Liver (tissue), 10 donors: ENCODE measurements at places on chromosomes 12 and 14. TPM values are rescaled to one million over a fixed set of nuclear protein-coding genes. Genes with fewer than 3 reads are reported as not detected.

ADGRD1 gene
- total RNA-seq: 5.8 TPM

PTPRR gene
- total RNA-seq: not detected

DEPDC4 gene
- total RNA-seq: 6.9 TPM

IKBIP gene
- total RNA-seq: 10.5 TPM

GOLGA5 gene
- 39.9 TPM for total RNA-seq

PPP4R4 gene
- 0.67 TPM for total RNA-seq

NYNRIN gene
- total RNA-seq: 2.5 TPM

CFAP73 gene
- total RNA-seq: 0.19 TPM

- DNase-seq: no peak
Measured at GRCh38 chr14:32666308-32666707, 272.4 kb upstream of the NPAS3 start.

GRCh38 chr14:32246751-32247150 lies 43.7 kb upstream of the RNU6-8 start:
- DNase-seq: no peak

DNA sequence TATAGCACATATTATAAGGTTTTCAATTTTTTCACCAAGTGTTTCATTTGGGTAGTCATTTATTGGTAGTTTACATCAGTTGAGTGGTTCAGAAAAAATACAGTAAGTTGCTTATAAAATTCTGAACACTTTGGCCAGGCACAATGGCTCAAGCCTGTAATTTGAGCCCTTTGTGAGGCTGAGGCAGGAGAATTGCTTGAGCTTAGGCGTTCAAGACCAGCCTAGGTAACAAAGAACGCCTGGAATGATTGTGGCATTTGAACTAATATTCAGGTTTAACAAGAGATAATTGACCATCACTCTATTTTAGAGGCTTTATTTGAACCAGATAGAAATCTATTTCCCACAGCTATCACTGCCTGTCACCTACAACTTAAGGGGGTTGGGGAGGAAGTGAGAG lies 22.7 kb downstream of the HIF1A start:
- DNase-seq: no peak

DNA sequence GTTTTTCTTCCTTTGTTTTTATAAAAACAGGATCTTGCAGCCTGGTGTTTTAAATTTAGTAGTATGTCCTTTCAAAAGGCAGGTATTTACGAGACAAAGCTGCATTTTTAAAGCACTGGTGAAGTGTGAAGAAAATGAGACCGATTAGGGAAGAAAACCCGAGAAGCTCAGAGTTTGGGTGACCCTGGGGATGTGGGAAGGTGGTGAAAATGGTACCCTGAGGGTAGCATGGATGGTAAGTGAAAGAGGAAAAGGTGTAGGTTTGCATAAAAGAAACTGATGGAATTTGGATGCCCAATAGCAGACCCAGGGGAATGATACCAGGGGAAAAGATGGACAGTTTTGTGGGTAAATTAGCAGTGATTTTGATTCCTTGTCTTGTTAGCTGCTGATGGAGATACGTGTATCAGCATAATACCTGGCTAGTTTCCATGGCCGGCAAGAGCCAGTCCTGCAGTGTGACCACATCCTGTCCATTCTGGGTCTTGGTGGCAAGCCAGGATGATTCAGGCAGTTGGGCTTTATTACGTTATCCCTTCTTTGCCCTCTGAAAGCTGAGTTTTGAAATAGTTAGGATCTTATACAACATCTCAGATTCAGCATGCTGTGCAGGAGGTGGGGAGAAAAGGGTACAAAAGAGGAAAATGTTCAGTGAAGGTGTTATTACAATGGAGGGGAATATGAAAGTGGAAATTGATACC lies 8.9 kb downstream of the BICD1 start:
- no peak for DNase-seq

DNA sequence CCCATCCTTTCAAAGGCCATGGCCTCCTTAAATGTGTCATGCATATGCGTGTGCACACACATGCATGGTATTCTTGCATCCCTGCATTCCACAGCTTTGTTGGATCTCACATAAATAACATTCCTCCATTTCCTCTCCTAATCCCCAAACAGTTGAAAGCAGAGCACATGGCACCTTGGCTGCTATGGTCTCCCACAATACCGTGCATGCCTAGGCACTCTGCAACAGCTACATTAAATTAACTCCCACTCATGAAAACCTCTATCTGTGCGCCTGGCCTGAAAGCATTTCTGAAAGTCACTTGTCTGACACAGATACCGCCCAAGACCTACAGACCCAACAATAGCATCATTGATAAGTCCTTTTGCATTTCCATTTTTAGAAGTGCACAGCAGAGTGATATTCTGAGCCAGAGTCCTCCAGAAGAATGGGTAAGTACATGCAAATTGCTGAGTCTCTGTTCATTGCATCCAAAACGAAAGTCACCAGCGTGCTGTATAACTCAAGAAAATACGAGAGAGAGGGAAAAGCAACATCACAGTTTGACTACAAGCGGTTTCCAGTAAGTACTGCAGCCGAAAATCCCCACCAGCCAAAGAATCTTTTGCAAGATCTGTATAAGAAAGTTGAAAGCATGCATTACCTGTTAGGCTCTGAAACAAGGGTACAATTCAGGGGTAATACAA lies 436 bp downstream of the ASB2 start:
- DNase-seq: no peak

DNA sequence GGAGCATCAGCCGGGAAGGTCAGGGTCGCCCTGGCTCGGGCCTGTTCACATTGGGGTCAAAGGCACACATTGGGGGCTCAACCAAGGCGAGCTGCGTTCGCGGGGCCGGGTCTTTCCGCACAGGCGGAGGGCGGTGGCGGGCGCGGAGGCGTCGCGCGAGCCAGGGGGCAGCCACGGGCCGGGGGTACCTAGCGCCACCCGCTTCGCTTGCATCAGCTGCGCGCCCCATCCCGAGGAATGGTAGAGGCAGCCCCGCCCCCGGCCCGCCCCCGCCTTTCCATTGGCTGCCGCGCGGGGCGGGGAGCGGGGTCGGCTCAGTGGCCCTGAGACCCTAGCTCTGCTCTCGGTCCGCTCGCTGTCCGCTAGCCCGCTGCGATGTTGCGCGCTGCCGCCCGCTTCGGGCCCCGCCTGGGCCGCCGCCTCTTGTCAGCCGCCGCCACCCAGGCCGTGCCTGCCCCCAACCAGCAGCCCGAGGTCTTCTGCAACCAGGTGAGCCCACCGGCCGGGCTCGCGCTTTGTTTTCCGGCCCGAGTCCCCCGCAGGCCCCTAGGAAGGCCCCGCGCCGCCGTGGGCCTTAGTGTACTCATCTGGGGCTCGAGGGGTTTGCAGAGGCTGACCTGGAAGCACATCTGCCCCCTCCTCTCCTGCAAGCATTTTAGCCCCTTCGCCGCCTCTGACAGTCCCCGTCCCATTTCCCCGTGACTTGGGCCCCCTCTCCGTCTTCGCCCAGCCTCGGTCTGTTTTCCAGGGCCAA lies at the start of gene ALDH2:
TSS of gene ALDH2 (plus strand) at position 326 of the 754 bp plus-strand sequence. CDS start at position 376, 50 bp downstream.
- peak; percentile 78 for DNase-seq

- no peak for DNase-seq
Measured at GRCh38 chr12:120650233-120650690, 9.8 kb downstream of the CABP1 start.

DNA sequence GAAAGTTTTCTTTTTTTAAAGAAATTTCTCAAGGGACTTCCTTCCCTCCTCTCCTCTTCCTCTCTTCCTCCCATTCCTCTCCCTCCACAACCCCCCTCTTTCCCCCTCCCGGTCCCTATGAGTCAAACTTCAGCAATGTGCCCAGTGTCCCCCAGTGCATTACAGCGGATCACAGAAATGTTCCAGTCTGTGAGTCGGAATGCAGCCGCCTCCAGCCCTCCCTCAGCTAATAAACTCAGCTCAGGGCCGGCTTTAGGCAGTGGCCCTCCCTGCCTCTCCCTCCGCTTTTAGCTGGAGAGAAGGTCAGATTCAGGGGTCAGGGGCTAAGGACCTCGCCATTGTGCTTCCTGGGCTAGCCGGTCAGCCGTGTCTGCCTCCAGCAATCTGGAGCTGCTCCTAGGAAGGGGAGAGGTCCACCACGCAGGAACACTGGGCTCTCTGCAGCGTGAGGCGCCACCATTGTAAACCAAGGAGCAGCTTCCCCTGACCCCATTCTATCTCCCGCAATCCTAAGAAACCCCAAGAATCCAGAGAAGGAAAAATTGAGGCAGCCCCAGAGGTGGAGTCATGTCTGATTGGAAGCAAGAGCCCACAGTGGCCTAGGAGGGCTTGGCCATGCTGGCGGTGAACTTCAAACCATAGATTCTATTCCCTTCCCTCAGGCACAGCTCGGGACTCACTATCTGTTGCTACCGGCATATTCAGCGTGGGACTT lies 1.1 kb upstream of the HDAC7 start:
- no peak for DNase-seq

- no peak for DNase-seq
Measured at GRCh38 chr12:78009031-78009430, 178.3 kb downstream of the NAV3 start.

DNA sequence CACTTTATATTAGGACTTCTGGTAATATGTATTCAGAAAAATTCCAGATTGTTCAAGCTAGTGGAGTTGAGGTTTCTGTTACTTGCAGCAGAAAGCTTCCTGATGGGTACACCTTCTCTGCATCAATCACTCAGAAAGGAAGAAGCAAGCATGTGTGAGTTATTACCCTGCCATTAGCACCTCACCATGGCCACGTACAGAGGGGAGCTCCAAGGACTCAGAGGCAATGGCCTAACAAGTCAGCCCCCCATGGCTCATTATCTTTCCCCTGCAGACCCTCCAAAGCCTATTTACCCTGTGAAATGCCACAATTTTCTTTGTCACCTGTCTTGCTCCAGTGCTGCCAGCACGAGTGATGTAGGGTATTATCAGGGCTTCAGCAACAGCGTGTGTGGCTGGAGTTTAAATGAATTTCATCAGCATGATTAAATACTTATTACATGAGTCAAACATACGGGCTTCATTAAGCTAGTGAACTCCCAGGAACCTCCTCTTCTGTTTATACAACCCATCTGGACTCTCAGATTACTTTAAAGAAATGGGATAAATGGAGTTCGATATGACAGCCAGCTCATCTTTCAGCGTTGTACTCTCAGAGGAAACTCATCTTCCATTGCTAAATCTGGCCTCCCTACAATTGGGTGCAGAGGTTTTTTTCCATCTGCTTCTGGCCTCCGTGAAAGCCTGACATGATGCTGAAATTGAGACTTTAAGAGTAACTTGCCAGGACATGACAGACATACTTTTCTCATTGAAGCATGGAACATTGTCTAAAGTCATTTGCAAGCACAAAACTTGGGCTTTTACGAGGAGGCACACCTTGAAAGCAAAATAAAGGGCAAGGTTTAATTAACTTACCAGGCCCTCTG lies 135.9 kb downstream of the TMEM30B start:
- no peak for DNase-seq

DNA sequence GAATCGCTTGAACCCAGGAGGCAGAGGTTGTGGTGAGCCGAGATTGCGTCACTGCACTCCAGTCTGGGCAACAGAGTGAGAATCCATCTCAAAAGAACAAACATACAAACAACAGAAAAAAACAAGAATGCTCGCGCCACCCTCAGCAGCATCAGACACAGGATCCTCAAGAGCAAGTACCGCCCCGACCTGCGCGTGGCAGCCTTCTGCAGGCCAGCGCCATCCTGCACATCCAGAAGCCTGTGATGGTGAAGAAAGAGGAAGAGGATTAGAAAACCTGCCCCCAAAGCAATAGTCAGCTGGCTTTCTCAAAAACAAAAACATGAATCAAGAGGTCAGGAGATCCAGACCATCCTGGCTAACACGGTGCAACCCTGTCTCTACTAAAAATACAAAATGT lies 30.0 kb upstream of the EID3 start:
- no peak for DNase-seq

- DNase-seq: no peak
Measured at GRCh38 chr12:80422550-80422949, 21.5 kb upstream of the PTPRQ start.

DNA sequence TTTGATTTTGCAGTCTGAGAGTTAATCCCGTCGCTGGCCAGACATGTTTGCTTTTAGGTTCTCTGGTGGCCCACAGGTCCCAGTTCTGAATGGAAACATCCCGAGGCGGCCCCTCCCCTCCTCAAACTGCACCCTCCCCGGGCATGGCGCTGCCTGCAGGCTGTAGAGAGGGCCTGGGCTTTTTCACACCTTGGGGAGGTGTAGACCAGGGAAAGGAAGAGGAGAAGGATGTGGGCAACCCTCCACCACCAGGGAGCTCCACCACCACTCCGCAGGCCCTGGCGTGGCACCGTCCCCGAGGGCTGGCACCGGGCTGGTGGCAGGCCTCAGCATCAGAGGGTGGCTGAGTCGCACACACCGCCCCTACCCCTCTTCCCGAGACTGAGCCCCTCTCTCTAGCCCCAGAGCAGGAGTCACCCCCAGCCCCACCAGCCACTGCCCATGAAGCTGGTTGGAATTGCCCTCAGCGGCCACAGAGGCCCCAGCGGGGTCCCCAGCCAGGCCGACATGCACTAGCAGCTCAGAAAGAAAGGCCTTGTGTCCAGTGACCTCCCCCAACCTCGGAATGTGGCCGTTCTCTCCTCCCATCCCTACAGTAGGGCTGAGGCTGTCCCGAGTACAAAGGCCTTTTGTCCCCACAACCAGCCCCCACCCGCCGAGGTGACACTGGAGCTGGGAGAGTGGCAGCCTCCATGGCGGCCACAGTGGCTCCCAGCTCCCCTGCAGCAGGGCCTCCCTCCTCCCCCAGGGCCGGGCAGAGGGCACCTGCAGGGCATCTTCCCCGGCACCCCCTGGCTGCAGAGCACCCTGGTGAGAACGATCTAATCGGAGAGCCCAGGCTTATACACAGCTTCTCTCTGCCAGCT lies 23.5 kb upstream of the INF2 start:
- DNase-seq: no peak

DNA sequence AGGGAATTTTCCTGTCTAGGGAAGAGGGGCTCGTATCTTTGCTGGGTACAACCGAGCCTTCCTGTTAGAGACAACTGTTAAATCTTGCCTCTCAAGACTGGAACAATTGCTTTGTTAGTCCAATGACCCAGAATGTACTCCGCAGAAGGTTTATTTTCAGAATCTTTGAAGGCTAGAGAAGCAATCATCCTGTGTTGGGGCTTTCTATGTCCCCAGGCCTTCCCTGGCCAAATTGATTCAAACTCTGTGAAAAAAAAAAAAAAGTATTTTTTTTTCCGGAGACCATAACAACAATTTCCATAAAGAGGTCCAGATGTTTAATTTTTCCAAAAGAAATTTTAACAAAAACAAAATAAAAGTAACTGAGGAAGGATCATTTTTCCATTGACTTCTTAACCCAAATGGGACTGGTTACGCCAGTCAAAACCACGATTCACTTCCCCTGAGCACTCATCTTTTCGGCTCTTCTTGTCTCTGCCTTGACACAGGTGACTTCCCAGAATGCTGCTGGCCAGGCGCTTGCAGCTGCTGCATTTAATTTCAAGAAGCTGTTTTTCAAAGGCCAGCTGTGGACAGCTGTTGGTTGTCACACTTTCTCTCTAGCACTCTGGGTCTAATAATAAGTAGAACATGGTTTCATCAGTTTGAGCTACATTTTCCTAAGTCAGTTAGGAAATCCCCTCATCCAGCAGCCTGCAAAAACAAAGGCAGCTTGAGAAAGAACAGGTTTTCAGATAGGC lies 81.6 kb upstream of the MANSC4 start:
- no peak for DNase-seq

- DNase-seq: no peak
Measured at GRCh38 chr12:68158432-68158831, 1.1 kb downstream of the IFNG start.
